B cell (primary cell): ENCODE measurements at places on chromosomes 7 and 10. TPM values are rescaled to one million over a fixed set of nuclear protein-coding genes. Genes with fewer than 3 reads are reported as not detected.

DNA sequence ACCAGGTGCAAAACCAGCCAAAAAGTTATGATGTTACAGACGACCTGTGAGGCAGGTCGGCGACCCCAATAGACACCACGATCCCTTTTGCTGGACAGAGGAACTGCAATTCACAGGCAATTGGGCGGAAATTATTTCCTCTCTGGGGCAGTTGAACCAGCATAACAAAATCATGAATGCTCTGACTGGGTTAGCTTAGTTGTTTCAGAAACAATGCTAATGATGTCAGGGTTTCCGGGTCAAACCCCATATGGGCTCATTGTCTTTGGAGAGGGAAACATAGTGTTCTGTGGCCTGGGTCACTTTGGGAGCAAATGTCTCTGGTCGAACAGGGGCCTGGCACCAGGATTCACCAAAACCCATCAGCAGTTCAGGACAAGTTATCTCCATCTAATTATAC, 669.1 kb upstream of the NRP1 start:
- H3K4me1 ChIP-seq, result no peaks in the 10 kb centered on the region
- H3K4me3 ChIP-seq, result no peak overlapping the region
- no peaks in the 10 kb centered on the region for H3K36me3 ChIP-seq
- H3K27ac ChIP-seq, result no peak overlapping the region
- DNase-seq, result no peak
- no peaks in the 10 kb centered on the region for H3K27me3 ChIP-seq

DNA sequence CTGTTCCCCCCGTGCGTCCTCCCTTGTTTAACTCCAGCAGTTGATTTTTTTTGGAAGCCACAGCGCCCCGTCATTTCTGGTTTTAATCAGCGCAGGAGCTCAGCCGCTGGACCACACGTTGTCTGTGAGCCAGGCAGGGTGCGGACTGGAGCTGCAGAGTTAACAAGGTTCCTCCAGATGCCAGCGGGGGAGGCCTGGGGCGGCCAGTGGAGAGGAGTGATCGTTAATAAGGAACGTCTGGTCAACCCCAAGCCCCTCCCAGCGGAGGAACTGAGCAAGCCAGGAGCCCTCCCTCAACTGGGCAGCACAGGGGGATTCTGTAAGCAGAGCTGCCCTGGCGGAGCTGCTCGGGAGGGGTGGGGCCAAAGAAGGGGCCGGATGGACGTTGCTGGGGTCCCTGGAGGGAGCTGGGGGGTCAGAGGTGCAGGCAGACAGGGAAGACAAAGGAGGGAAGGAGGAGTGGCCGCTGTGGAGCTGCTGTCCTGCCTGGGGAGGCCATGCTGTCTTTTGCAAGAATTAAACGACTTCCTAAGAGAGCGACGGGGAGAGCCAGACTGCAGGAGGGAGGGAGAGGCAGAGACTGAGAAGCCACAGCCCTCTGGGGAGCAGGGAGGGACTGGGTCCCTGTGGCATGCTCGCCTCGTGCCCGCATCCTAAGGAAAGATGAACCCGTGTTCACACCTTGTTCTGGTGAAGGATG, 537.1 kb upstream of the FOXK1 start:
- no peaks in the 10 kb centered on the region for H3K4me1 ChIP-seq
- H3K36me3 ChIP-seq, result no peaks in the 10 kb centered on the region
- DNase-seq, result no peak
- no peak overlapping the region for H3K4me3 ChIP-seq

Gene NPY
- total RNA-seq, result not detected in 2 replicates

Gene ALKBH4
- 8.6 and 11.0 TPM in 2 replicates for total RNA-seq

Gene PPIF
- total RNA-seq, result 50.4 and 50.7 TPM in 2 replicates

Gene BHLHA15
- 0.74 and 0.92 TPM in 2 replicates for total RNA-seq

Gene LRRD1
- total RNA-seq, result 0.15 and 0.17 TPM in 2 replicates
